DMS79 treated with DMSO at 0.1 percent for 48 hours (cell line): ENCODE measurements at places on chromosomes 13 and 19.

- DNase-seq: no peak
These were observed 105.7 kb upstream of the SOX1 start for GRCh38 chr13:111961236-111961635.

- DNase-seq: no peak
These were observed 10.3 kb upstream of the FUT5 start for GRCh38 chr19:5880604-5881078.

DNA sequence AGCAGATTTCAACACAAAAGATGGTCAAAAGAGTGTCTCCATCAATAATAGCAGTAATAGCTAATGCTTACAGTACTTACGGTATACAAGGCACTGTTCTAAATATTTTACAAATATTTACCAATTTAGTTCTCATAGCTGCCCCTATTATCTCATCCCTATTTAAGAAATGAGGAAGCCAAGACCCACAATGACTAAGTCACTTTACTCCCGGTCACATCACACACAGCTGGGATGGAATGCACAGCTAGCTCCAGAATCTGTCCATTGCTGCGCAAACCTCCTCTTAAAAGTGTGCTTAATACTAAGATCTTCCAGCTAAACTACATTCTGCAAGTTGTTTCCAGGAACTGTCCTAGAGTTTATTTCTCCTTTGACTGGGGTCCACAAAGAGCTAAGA, 63.4 kb downstream of the RAP2A start:
- no peak for DNase-seq

GRCh38 chr19:14182476-14182875, 23.5 kb downstream of the ADGRL1 start:
- DNase-seq: no peak

DNA sequence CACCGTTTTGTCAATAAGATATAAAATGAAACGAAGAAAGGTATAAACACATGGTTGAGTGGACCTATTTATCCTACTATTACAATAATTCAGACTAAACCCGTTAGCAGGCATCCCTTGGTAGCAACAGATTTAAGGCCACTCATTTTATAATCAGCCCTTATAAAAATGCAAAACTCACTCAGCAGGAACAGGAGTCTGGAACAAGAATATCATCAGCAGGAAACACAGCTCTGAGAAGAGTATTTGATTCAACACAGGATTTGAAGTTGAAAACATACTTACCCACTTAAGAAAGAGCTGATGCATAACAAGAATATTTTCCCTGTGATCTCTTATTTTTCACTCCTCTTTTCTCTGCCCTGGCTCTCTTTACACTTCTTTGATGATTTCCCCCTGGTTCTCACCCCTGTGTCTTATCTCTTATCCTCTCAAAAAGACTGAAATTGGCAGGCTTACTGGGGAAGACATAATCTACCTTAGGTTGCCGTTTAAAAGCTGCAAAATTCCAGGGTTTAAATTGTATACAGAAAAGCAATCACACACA, 1722.7 kb downstream of the SLITRK5 start:
- DNase-seq: peak; percentile 67

- peak; percentile 53 for DNase-seq
These were observed 9.2 kb downstream of the MKNK2 start for GRCh38 chr19:2041683-2042484.

GRCh38 chr19:3982701-3983541, 2.3 kb downstream of the EEF2 start:
- DNase-seq: no peak

GRCh38 chr13:53198017-53198416, 169.4 kb downstream of the OLFM4 start:
- DNase-seq: peak; percentile 25

- no peak for DNase-seq
These were observed 9.8 kb upstream of the GNA15 start for GRCh38 chr19:3125900-3126524.

GRCh38 chr19:49224879-49225278, 67.3 kb downstream of the TRPM4 start:
- peak; percentile 69 for DNase-seq

DNA sequence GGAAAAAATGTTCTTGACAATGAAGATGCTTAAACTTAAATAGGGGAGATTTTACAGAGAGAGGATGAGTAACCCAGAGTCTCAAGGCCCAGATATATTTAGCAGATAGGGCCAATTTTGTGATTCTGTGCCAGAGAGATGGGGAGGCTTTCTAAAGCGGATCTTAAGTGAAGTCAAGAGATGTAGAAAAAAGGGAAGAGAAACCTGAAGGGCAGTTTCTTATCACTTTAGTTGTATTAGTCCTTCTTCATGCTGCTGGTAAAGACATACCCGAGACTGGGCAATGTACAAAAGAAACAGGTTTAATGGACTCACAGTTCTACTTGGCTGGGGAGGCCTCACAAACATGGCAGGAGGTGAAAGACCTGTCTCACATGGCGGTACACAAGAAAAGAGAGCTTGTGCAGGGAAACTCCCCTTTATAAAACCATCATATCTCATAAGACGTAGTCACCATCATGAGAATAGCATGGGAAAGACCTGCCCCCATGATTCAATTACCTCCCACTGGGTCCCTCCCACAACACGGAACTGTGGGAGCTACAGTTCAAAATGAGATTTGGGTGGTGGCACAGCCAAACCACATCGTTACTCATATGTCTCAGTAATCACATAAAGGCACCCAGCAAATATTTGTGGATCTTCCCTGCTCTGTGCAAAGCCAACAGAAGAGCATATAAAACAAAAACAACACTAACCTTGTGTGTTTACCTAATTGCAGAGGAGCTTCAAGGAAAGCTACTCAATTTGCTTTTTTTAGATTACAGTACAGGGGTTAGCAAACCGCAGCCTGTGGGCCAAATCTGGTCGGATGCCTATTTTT, 102.6 kb upstream of the MYCBP2 start:
- DNase-seq: no peak
